ENCODE measurements at places on chromosomes 5 and 9. TPM values are rescaled to one million over a fixed set of nuclear protein-coding genes. Genes with fewer than 3 reads are reported as not detected.

PLAC8L1 gene
- total RNA-seq = not detected

NUTM2G gene
- total RNA-seq = not detected

DNAH5 gene
- total RNA-seq = 1.7 TPM

TAF11L8 gene
- not detected for total RNA-seq

C1QTNF3 gene
- 0.36 TPM for total RNA-seq

CNTFR gene
- total RNA-seq = not detected

TMEM252 gene
- total RNA-seq = not detected

CCDC112 gene
- 11.7 TPM for total RNA-seq

F2RL2 gene
- 7.2 TPM for total RNA-seq

SLC22A4 gene
- 0.75 TPM for total RNA-seq

PCDHGA5 gene
- total RNA-seq = 0.63 TPM

TLE1 gene
- total RNA-seq = 124 TPM

F2RL1 gene
- total RNA-seq = 91.6 TPM

SPINK13 gene
- 0.58 TPM for total RNA-seq

OR1Q1 gene
- not detected for total RNA-seq

HMMR gene
- total RNA-seq = 19.5 TPM

AFAP1L1 gene
- 17.2 TPM for total RNA-seq

ZNF354B gene
- total RNA-seq = 3.5 TPM

RNF44 gene
- total RNA-seq = 17.1 TPM

ZFP37 gene
- total RNA-seq = 0.58 TPM

HSD17B3 gene
- not detected for total RNA-seq

INPP5E gene
- 21.1 TPM for total RNA-seq

PCDHA1 gene
- not detected for total RNA-seq

SWI5 gene
- 37.4 TPM for total RNA-seq

PCDHB11 gene
- 0.06 TPM for total RNA-seq
